Stimulated activated CD4-positive, alpha-beta T cell treated with anti-CD3 and anti-CD28 coated beads, Interleukin-15, amount 100 ng/mL, for 1 hour (primary cell): ENCODE measurements at places on chromosomes 2 and 18.

- no peak for DNase-seq
These were observed 330.3 kb downstream of the TNS1 start for GRCh38 chr2:217672472-217672871.

GRCh38 chr2:216507220-216508160 lies 8.8 kb downstream of the RPL37A start:
- no peak for DNase-seq

GRCh38 chr2:76953733-76954347 lies 568.3 kb downstream of the LRRTM4 start:
- DNase-seq = no peak

GRCh38 chr2:64627860-64628841 lies 25.6 kb downstream of the SERTAD2 start:
- DNase-seq = no peak

- DNase-seq = no peak
These were observed 106.4 kb upstream of the NCKAP5 start for GRCh38 chr2:133674433-133675331.

- DNase-seq = no peak
These were observed 295.4 kb downstream of the ZEB2 start for GRCh38 chr2:144224472-144224871.

GRCh38 chr2:172996387-172996961 lies 79.2 kb upstream of the MAP3K20 start:
- no peak for DNase-seq

DNA sequence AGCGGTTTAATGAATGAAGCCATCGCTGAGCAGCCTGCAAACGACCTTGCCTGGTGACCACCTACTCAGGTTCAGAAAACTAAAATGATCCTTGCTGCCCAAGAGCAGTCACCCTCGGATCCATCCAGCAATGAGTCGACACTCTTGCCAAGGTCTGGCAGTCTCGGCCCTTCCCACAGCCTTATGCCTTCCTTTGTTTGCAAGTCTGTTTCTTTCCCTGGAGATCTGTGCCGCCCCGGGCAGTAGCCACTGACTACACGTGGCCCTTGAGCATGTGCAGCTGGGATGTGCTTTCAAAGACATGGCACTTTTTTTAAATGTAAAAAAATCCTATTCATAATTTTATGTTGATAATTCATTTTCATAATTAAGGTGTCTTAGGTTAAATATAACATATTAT lies 37.2 kb upstream of the SLC35G4 start:
- no peak for DNase-seq

DNA sequence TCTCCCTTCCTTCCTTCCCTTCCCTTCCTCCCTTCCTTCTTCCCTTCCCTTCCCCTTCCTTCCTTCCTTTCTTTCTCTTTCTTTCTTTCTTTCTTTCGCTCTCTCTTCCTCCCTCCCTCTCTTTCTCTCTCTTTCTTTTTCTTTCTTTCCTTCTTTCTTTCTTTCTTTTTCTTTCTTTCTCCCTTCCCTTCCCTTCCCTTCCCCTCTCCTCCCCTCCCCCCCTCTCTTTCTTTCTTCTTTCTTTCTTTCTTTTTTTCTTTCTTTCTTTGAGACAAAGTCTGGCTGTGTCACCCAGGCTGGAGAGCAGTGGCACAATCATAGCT lies 34.8 kb downstream of the GATA6 start:
- DNase-seq = no peak

DNA sequence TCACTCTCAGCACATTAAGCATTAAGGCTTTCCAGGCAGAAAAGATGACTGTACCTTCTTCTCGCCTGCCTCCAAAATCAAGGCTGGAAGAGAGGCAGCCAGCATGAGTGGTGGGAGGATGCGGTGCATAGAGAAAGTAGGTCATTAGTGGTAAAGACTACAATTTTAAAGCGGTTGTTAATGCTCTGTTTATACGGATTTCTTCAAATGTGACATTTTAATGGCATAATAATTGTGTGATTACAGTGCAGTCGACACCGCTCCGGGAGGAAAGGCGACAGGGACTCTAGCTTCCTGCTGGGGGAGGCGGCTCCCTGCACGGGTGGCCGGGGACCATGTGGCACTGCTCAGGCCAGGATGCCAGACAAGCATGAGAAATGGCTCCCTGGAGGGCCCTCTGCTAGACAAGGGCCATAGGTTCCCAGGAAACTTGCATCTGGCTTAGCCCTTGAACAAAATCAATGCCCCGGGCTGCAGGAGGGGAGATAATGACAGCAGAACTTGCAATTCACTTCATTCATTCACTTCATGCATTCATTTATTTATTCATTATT lies 129.6 kb downstream of the GALNT14 start:
- no peak for DNase-seq

- DNase-seq = no peak
These were observed 112.4 kb upstream of the ID2 start for GRCh38 chr2:8569332-8569930.

DNA sequence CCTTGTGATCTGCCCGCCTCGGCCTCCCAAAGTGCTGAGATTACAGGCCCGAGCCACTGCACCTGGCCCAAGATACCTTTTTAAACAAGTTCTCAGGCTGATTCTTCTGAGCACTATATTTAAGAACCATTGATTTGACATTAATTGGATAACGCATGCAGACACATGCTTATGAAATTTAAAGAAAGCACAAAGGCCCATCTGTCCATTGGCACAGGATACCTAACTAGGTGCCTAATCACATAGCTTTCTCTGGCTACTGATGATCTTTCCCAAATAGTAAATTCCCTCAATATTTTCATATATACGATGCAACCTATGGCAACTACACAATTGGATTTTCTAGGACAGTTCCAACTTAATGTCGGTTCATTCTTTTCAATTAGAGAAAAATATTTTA lies 62.5 kb upstream of the STAM2 start:
- no peak for DNase-seq

DNA sequence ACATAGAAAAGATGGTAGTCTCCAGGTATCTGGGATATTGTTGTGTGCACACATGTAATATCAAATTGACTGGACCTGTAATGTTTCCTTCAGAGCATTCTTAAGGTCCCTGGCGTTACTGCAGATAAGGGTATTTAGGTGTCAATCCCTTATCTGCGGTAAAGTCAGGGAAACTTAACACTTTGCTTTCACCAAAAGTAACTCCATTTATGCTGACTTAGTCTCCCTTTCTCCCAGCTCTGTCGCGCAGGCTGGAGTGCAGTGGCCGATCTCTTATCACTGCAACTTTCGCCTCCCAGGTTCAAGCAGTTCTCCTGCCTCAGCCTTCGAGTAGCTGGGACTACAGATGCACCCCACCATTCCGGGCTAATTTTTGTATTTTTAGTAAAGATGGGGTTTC lies 1.8 kb downstream of the CNNM3 start:
- DNase-seq = no peak

DNA sequence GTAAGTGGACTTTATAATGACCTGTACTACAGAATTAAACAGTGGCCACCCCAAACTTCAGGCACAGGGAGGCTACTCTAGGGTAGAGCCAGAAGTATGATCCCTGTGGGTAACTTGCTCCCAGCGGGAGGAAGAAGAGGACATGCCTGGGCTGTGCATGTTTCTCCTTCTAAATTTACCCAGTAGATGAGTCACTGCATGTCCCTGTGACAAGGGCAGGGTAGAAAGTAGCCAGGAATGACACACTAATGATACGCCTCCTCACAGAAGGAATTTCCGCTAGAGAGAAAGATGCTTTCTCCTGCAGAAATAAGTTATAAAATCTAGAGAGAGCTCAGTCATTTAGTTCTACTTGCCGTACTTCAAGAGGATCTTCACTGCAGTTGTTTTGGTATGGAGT lies 7.5 kb downstream of the ACYP2 start:
- no peak for DNase-seq

DNA sequence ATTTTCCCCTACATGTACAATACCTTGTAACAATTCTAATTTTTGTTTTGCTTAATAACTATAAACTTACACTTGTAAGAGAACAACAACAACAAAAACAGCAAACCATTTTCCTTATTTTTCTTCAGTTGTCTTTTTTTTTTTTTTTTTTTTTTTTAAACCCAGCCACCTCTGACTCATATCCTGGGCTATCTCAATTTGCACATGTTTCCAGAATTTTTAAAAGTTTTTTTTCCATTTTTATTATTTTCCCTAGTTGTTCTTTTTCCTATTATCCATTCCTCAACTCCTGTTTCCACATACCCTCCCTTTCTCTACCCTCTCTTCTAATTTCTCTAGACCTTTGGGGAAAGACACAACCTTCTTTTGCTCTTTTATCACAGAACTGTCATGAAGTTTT lies 112.5 kb downstream of the EFEMP1 start:
- no peak for DNase-seq

- DNase-seq = no peak
These were observed 1030.1 kb upstream of the POU3F3 start for GRCh38 chr2:103823847-103824246.

GRCh38 chr2:239291475-239292350 lies 109.1 kb downstream of the HDAC4 start:
- no peak for DNase-seq

GRCh38 chr2:190328573-190329147 lies 9.0 kb upstream of the HIBCH start:
- no peak for DNase-seq

GRCh38 chr2:46825231-46825938 lies 90.2 kb downstream of the MCFD2 start:
- no peak for DNase-seq

DNA sequence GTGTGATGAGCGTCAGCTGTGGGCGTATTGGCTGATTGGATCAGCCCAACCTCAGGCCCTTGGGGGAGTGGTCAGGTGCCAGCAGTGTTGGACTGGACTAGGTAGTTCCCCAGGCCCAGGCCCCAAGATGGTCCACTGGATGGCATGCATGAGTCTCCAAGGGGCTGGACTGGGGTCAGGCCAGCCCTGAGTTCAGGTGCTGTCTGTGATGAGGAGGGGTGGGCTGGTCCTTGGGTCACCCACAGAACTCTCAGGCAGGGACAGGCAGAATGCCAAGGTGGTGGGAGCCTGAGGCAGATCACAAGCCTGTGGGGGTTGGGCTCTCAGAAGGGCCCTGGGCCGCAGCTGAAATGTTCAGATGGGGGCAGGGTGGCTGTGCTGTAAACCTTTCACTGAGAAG lies 59.5 kb upstream of the THUMPD2 start:
- no peak for DNase-seq

- DNase-seq = no peak
These were observed 63.2 kb downstream of the TTC32 start for GRCh38 chr2:19838616-19839015.

- DNase-seq = no peak
These were observed 361.4 kb upstream of the ID2 start for GRCh38 chr2:8320311-8321066.

- DNase-seq = no peak
These were observed 413.5 kb downstream of the PTPRM start for GRCh38 chr18:7980656-7981055.

DNA sequence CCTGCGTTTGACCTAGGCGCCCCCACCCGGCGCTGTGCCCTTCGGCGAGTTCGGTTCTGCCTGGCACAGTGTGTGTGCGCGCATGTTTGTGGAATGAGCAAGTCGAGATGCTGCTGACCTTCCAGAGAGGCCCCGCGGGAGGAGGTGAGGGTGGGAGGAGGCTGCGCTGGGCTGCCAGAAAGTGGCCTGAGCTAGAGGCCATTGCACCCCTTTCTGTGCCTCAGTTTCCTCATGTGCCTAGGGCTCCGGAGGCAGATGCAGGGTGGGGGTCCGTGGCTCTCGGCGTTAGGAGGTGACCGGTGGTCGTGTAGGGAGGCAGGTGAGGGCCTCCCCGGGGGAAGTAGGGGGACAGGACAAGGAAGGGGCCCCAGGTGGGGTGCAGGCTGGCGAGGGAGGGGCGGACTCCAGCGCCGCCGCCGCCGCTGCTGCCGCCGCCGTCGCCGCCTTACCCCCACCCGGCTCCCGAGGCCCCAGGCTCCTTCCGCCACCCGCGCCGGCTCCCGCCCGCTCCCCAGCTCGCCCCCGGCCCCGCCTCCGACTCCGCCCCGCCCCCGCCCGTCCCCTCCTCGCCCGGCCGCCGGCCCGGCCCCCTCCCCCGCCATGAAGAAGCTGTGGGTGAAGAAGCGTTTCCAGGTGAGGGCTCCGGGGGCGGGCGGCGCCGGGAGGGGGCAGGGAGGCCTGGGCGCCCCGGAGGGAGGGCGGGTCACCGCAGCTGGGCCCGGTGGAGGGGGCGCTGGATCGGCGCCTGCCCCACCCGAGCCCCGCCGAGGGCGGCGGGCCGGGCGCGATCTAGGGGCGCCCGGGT lies 7.0 kb downstream of the SPEG start:
- DNase-seq = peak; percentile 35

DNA sequence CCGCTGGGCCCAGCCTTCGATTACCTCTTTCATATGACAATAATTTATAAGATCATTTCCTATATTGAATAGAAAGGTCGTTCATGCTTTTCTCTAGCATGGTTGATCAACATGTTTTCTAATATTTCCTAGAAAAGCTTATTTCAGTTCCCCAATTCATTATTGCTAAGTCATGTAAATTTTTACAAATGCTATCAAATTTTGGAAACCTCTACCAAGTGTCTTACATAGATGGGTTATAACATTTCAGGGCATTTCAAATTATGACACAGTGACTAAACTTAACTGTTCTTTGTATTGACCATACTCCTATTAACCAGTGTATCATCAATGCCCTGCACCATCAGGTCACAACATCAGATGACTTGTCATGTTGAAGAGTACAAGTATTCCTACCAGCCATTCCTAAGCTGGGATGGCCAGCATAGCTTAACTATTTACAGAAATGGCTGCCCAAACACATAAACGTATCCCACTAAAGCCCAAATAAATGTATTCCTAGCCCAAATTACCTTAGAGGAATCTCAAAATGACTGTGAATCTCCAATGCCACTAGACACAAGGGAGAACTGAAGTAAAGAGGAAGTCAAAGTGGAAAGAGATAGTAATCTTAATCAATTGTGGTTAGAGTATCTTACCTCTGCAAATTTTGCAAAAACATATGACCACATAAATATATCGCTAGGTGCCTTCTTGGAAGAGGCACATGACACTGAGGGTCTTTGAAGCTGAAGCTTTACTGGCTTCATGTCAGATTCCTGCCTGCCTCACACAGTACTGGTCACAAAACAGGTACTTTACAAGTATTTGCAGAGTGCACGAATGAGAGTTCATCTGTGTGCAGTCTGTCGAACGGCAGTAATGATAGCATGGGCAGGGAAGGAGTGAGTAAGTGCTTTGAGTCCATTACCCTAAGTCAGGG lies 87.3 kb upstream of the TLK1 start:
- no peak for DNase-seq

DNA sequence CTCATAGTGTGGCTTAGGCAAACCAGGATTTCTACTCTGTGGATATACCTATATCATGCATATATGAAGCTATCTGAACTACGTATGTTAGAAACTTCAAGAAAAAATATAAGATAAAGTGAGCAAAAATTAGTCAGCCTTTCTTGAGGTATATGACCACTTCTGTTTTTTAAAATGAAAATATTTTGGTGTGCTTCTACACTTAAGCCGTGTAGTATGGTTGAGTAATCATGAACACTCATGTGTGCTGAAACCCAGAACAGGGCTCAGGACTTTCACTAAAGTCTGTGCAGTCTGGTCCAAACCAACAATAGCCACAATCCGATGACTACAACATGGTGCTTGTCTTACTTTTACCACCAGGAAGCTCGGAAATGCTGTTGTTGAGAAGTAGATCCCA lies 48.9 kb upstream of the TMEM177 start:
- no peak for DNase-seq

- DNase-seq = no peak
These were observed 29.4 kb downstream of the GDF7 start for GRCh38 chr2:20696366-20696765.
